Stimulated activated CD8-positive, alpha-beta memory T cell treated with anti-CD3 and anti-CD28 coated beads, Interleukin-4, amount 100 ng/mL, for 4 hours (primary cell): ENCODE measurements at places on chromosomes 2 and 18.

DNA sequence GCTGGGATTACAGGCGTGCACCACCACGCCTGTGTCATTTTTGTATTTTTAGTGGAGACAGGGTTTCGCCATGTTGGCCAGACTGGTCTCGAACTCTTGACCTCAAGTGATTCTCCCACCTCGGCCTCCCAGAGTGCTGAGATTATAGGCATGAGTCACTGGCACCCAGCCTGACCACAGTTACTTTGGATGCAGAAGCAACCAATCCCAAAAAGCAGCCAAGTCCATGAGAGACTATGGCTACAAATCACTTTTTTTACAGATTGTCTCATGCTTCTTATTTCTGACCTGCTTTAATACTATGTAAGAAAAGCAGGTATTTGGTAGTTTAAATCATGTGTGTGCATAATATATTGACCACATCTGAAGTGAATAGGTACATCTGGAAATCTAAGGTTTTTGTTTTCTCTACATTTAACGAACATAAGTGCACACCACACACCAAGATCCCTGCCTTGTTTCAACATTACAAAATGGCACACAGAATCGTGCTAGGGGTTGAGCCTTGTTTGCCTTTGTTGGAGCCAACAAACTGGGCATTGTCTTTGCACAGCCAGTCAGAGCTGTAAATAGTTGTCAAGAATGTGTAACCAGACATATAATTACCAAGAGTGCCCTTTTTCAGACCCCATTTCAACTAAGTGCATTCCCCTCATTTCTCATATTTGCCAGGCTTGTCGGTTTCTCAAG lies 18.3 kb upstream of the MAP4K4 start:
- no peak for DNase-seq

DNA sequence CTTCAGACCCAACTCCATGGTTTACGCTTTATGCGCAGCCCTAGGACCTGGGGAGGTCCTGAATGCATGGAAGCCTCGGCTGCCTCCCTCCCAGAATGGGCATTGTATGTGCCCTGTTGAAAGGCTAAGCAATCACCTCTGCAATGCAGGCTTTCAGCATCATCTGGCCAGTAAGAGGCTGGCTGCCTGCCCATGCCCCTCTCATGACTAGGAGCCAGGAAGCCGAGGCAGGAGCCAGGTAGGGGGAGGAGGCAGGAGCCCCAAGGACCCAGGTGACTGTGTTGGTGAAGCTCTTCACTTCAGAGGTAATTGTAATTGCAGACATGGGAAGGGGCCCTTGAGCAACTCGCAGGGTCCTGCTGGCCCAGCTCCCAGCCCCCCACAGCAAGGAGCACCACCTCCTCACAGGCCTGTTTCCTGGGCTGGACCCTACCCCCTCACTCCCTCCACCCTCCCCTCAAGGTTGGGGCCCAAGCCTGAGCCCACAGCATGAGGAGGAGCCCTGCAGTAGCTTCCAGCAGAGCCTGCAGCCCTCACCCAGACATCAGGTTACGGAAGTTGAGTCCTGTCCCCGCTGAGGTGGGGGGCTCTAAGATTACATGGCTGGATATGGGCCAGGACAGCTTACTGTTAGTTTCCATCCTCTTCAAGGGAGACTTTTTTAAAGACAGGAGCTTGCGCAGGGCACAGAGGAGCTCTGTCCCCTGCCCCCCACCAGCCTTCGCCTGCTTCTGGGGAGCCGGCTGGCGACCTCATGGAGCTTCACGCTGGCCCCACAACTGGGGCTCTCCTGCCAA lies 21.9 kb downstream of the CRACDL start:
- DNase-seq = no peak

DNA sequence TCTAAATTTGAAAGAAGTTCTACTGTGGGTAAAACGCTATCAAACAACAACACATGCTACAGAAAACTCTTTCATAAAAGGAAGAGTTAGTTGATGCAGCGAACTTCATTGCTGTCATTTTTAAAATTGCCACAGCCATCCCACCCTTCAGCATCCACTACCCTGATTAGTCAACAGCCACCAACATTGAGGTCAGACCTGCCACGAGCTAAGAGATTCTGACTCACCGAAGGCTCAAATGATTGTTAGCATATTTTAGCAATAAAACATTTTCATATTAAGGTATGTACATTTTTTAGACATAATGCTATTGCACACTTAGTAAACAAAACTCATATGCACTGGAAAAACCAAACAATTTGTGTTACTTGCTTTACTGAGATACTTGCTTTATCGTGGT lies 347.1 kb downstream of the CLIP4 start:
- DNase-seq = no peak

GRCh38 chr2:63862806-63863205 lies 21.1 kb downstream of the UGP2 start:
- no peak for DNase-seq
